NCI-H187 (cell line): ENCODE measurements at places on chromosomes 3 and 15.

DNA sequence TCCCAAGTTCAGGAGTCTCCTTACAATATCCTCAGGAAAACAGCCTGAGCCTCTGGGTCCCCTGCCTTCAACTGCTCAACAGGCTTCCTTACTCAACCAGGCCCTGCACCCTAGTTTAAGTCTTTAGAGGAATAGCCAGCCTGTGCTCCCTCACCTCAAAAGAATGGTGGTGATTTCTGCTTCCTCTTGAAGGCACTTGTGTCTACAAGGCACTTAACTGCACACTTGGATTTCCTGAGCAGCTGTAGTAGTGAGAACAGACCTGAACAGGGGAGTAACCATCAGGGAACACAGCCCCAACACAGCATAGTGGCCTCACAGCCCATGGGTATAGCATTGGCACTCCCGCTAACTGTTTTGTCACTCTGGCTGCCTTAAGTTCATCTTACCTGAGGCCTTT is 244.3 kb downstream of the MYRIP start:
- DNase-seq = no peak

- no peak for DNase-seq
Measured at GRCh38 chr15:43648649-43649429, at the start of gene CATSPER2. Gene CATSPER2 (minus strand): TSS chr15:43648844. CDS start chr15:43648061, 783 bp downstream.

DNA sequence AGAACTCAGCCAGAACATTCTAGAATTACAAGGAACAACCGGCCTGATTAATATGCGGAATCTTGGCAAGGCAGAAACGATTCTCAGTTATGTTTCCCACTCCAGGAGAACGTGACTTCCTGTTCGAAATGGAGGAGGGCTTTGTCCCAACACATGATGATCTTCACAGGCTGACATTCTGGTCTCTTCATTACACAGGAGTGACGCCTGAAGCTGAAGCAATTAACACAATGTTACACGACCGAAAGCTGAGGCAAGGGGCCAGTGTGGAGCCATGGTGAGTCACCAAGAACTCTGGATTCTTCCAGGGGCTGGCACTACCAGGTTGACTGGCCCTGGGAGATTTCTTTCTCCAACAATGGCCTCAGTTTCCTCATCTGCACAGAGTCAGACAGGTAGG is 40.9 kb downstream of the RFTN1 start:
- DNase-seq = no peak

DNA sequence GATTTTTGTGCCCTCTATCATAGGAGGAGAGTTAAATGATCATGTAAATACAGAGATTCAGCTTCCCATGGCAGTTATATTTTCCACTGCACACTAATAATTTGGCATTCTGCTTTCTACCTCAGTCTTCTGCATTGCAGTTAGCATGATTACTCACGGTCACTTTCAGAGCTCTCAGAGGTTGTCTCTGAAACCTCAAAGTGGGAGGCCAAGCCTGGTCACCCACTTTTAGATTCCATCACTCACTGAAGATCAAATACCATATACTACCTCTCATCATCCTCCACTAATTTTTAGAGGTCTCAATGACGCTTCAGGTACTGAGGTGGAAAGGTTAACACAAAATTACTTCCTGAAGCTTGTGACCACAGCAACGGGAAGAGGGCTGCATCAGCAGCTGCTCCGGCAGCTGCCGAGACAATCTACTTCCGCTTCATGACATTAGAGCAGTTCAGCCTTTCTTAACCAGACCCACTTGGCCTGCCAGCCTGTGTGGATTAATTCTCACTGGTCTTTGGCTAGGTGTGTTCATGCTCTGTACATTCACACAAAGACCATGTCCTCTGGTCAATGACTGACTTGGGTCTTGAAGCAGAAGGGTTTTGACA is 416.4 kb upstream of the PDZRN3 start:
- no peak for DNase-seq

DNA sequence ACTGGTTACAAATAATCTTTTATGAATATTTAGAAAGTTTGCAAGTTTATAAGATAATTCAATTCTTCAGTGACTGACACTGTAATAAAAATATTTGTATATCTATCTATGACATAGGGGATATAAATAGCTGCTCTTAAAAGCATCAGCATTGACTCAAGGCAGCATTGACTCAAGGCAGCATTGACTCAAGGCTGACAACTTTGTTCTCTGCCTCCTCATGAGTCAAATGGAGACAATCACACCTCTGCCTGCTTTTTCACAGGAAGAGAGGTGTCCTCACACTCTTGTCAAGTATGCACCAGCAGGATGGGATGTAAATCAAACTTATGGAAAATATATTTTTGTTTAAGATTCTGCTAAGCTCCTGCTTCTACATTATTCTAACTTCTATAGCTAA is 1173.1 kb downstream of the NSUN3 start:
- no peak for DNase-seq

- DNase-seq = no peak
Measured at GRCh38 chr3:150169330-150169940, 198.7 kb upstream of the PFN2 start.

DNA sequence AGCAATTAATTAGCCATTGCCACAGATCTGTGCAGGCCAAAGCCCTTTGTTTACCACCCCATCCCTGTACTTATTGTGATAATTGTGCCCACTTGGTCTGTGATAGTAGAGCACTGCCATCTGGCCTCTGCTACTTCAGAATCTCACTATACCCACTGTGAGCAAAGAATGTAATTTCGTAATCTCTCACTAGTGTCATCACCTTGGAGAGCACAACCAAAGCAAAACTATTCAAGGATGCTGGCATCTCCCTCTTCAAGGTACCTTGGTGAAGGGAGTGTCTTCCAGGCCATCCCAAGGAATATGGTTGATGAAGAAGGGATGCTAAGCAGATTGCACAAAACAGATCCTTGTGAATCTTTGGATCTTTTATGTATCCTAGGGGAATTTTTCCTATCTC is 34.7 kb upstream of the NOX5 start:
- DNase-seq = no peak

GRCh38 chr3:30555968-30556367 is 50.4 kb upstream of the TGFBR2 start:
- DNase-seq = no peak

- no peak for DNase-seq
Measured at GRCh38 chr15:71109905-71110304, 5.4 kb upstream of the THSD4 start.

DNA sequence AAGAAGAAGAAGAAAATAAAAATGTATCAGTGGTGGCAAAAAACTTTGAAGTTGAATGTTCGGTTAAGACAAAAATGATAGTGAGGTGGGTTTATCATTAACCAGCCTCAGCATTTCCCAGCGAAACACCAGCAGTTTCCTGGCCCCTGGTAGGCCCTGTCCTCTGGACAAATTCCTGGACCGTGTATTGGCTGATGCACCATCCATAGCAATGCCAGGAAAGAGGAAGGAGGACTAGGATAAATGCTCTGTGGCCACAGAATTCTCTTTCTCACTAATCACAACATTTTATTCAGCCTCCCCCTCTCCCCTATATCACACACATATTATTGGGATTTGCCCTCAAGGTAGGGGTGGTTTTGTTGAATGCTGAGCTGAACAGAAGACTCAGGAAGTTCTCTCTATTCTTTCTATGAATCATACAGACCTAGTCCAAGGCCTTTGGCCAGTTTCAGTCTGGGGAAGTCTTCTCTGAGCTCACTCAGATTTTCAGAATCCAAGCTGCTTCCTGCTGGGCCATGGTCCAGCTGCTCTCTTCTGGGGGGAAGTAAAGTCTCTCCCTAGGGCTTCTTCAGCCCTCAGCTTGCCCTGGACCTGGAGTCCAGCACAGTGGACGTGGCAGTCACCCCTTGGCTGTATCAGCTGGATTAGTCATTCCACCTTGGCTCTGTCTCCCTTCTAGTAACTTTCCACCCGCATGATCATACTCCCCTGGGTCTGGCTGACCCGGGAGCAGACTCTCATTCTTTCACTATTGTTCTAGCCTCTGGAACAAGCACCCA is 27.6 kb downstream of the SLC28A1 start:
- no peak for DNase-seq

- no peak for DNase-seq
Measured at GRCh38 chr3:62888180-62888579, 13.0 kb upstream of the CADPS start.

GRCh38 chr3:32707026-32707370 is 22.0 kb downstream of the CNOT10 start:
- DNase-seq = no peak

- DNase-seq = no peak
Measured at GRCh38 chr15:74315626-74316025, 51.8 kb downstream of the CYP11A1 start.

DNA sequence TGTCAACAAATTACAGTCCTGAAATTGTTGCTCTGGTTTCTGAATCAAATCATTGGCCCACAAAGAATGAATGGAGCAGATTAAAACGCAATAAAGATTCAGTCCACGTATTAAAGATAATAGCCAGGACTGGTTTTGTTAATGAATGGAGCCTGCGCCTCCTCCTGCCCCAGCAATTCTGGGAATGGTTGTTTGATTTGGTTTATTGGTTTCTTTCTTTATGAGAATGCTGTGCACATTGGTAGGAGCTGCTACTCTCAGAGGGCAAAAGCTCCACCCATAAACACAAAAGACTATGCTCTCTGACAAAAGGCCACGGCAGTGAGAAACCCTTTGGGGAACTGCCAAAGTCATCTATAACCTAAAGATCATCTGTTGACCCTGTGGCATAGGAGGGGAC is 261.1 kb downstream of the ABHD5 start:
- no peak for DNase-seq

DNA sequence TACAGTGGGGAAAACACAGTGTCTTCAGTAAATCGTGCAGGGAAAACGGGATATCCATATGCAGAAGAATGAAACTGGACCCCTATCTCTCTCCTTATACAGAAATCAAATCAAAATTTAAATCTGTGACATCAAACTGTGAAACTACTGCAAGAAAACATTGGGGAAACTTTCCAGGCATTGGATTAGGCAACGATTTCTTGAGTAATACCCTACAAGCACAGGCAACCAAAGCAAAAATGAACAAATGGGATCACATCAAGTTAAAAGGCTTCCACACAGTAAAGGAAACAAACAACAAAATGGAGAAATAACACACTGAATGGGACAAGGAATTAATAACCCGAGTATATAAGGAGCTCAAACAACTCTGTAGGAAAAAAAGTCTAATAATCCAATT is 165.3 kb downstream of the PLCL2 start:
- no peak for DNase-seq

DNA sequence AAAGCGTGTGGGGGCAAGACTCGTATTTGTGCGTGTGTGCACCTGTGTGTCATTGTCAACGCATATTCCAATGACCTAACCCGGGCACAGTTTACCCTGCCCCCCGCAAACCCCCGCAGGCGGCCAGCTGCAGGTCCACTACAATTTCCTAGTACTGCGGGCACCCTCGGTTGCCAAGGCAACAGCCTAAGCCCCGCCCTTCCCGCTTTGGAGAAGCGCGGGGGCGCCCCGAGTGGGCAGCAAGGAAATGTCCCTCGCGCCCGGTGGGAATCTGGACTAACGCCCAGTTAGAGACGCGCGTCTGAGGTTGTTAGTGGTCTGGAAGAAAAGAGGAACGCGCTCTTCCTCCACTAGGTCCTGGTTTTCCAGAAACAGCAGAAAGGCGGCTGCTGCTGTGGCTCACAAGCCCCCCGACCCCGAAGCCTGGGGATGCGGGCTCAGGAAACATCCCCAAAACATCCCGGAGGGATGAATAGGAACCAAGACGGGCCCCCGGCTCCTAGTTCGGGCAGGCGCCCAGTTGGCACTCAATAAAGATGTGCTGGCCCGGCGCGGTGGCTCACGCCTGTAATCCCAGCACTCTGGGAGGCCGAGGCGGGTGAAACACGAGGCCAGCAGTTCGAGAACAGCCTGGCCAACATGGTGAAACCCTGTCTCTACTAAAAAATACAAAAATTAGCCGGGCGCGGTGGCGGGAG is 1.1 kb downstream of the ABHD14A start:
- no peak for DNase-seq

DNA sequence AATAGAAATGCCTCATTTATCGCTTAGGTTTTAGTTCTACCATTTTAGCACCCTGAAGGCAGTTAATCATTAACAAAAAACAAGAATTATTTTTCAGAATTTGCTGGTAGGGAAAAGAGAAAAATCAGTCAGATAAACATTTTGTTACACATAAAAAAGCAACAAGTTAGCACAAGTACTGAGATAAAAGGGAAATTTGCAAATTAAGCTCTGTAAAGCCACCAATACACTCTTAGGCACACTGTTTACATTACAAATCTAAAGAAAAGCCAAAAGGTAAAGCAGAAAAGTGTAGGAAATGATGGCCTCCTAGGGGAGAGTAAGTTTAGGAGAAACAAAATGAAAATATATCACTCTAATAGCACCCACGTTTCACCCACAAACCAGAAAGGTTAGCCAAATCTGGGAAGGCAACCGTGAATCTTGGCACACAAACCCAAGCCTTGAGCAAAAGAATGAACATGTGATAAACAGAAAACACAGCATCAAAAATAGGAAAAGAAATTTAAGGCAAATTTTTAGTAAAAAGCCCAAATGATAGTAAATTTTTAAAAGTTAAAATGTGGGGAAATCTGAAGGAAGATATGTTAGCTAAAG is 1.6 kb upstream of the SATB1 start:
- no peak for DNase-seq

- no peak for DNase-seq
Measured at GRCh38 chr3:53670721-53671120, 175.5 kb downstream of the CHDH start.

DNA sequence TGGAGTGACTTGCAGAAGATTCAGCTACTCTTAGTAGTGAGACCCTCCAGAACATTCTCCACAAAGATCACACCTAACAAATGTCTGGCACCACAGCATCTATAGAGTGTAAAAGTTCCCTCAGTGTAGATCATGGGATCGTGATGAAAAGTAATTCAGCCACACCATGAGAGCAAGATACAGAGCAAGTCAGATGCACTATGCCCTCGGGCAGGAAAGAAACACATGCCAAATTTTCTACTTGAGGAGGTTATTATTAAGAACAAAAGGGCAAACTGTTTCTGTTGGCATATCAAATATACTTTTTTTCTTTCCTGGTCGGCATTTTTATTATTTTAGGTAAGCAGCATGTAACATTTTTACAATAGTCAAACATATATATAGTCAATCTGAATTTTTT is 44.8 kb upstream of the SNTN start:
- no peak for DNase-seq

GRCh38 chr3:53150247-53151085 is 10.5 kb upstream of the PRKCD start:
- DNase-seq = no peak

DNA sequence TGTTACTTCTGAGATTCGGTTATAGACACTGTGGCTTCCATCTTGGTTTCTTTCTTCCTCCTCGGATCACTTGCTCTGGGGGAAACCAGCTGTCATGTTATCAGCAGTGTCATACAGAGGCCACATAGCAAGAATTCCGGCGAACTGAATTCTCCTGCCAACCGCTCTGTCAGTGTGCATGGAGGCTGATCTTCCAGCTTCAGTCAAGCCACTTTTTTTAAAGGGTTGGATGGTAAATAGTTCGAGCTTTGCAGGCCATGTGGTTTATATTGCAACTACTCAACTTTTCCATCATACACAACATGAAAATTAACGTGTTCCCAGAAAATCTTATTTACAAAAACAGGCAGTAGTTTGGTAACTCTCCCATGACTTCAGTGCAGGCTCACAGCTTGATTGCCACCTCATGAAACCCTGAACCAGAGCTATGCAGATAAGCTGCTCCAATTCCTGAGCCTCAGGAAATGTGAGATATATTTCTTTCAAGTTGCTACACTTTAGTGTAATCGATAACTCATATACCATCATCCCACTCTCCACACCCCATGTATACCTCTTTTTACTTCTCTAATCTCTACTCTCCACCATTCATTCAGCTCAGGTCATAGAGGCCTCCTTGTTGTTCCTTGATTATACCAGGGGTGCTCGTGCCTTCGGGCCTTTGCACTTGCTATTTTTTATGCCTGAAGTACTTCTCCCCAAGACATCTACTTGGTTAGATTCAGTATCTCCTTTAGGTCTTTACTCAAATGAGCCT is 7.2 kb downstream of the RPL22L1 start:
- no peak for DNase-seq
